Myocyte (in vitro differentiated cells): ENCODE measurements at places on chromosomes 7 and 10.

DNA sequence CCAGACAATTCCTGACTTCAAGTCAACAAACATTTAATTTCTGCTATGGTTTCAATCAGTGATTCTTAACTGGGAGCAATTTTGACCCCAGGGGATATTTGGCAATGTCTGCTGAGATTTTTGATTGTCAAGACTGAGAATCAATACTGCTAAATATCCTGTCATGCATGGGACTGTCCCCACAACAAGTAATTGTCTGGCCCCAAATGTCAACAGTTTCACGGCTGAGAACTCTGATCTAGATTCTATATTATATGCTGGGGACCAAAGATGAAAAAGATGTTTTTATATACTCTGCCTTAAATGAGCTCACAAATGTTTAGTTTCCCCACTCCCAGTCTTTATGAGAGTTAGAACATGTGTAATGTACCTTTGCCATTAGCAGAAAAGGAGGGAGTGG, 19.2 kb downstream of the ANKRD7 start:
- no peak for DNase-seq

DNA sequence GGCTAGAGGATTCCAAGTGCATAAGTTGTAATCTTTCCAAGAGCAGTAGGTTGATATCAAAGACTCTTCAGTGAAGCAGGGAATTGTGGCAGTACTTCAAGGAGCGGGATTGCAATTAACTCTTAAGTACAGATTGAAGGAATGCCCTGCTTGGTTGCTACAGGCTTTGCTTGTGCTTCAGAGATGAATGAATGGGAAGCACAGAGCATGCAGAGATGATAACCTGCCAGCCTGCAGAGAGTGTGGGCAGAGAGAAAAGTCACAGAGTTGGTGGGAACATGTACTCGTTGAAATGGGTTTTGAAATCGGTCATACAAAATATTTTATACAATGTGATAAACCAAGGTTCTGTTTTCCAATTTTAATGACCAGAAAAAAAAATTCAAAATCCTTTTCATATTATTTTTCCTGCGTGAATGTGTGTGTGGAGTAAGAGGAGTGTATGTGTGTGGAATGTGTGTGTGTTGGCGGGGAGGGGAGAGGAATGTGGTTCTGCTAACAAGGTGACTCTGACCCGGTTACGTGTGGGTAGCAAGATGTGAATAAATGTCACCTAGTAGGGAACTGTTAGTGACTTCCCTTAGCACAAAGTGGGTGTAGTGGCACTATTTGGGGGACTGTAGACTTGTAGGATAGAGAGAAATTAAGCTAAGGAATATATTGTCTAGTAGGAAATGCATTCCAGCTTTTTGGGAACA, 697.8 kb downstream of the GATA3 start:
- no peak for DNase-seq

DNA sequence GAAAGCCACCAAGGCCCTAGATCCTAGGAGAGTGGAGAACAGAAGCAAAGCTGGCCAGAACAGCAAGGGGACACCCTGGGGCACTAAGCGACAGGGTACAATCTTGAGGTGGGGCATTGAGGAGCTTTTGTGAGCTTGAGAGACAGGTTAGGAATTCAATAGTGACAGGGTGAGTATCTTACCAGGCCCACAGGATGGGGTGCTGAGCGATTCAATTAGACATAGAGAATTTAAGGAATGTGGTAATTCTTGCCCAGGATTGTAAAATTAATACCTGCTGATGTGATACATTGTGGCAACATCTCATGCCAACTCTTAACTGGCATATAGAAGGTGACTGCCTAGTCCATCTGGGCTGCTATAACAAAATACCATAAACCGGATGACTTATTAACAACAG, 14.0 kb downstream of the RBP3 start:
- DNase-seq, result no peak

GRCh38 chr7:151459726-151460473, 20.0 kb upstream of the CRYGN start:
- DNase-seq, result peak; percentile 90

- DNase-seq, result peak; percentile 83
Observed at GRCh38 chr10:80662429-80663261, 124.9 kb downstream of the SH2D4B start.

DNA sequence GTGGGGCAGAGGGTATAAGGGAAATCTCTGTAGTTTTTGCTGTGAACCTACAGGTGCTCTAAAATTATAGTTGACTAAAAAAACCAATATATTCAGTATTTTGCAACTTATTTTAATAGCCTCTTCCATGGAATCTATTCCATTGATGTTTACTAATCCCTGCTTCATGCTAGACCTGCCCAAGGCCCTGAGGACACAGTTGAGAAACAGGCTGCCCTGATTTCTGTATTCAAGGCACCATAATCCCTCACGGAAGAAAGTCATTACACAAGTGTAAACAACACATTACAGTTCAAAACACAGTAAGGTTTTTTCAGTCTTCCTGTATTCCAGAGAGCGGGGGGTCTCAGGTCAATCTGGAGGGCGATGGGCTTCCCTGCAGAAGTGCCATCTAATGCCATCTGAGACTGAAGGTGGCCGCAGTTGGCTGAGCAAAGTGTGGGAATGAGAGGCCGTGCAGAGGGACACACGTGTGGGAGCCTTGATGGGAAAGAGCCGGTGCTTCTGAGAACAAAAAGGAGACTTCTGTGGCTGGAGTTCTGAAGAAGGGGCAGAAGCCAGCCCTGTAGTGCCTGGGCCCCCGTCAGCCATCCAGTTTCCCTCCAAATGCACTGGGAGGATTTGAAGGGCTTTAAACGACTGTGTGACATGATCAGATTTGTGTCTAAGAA, 146.9 kb downstream of the PTPN20 start:
- DNase-seq, result no peak

GRCh38 chr10:45095286-45095685, 94.6 kb downstream of the ZNF22 start:
- DNase-seq, result no peak

GRCh38 chr7:3897430-3898372, 596.6 kb downstream of the SDK1 start:
- peak; percentile 95 for DNase-seq

- peak; percentile 4 for DNase-seq
Observed at GRCh38 chr10:26627324-26627723, 70.2 kb upstream of the PDSS1 start.

DNA sequence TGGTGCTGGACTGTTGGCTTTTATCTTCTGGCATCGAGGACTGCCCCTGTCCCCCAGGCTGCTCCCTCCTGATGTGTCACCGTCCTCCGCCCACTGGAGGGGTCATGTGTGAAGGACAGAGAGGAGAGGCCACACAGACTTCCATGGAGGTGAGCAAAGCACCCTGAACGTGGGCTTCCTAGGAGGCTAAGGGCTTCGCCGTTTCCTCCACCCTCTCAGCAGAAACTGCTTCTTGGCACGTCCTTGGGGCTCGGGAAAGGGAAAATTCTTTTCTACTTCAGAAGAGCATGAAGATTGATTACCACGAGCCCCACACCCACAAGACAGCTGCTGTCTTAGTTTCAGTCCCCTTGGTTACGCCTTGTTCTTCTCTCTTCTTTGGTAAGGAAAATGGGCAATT, 218.2 kb downstream of the CCDC3 start:
- no peak for DNase-seq

GRCh38 chr7:55365205-55365674, at the start of gene LANCL2:
Gene LANCL2 (plus strand): TSS chr7:55365337. CDS start chr7:55366026, 689 bp downstream.
- DNase-seq, result peak; percentile 70

DNA sequence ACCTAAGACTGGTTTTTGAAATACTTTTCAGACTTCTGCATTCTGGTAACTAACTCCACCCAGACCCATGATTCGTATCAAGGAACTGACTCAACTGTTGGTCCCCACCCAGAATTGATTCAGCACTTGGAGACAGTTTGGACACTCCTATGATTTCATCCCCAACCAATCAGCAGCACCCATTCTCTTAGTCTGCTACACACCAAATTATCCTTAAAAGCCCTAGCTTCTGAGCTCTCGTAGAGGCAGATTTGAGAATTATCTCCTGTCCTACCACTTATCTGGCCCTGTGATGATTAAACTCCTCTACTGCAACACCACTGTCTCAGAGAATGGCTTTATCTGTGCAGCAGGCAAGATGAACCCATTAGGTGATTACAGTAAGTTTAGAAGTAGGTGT, 7.7 kb upstream of the GSTO1 start:
- no peak for DNase-seq

DNA sequence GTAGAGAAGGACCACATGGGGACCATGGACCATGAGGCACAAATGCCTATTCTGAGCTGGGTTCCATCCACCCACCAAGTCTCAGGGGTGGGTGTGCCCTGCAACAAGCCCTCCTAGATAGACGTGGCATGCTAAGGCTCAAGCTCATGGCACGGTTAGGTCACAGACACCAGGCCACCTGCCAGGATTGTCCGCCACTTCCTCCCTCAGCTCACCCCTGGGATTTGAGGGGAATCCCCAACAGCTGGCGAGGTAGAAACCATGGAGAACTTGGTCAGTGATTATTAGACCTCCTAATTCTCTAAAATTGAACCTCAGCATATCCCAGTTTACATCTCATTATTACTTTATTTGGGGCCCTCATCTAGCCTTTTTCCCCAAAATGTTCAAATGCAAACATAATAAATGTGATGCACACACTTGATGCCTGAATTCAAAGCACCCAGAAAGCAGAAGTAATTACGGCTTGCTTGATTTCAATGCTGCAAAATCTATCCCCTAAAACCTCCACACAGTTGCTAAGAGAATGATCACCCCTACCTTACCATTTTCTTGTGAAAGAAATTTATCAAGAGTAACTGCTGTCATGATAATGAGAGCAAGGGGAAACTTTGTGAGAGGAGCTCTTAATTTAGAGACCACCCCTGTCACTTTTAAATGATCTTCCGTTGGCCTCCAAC, 366.6 kb upstream of the PFKP start:
- DNase-seq, result no peak

GRCh38 chr7:66281678-66282590, 76.8 kb downstream of the TPST1 start:
- peak; percentile 98 for DNase-seq
